ENCODE measurements at places on chromosomes 3 and 15.

- no peak for DNase-seq
Observed at GRCh38 chr3:144743225-144743668, 771.6 kb downstream of the DIPK2A start.

- no peak for DNase-seq
Observed at GRCh38 chr3:194985031-194985578, 285.9 kb downstream of the XXYLT1 start.

DNA sequence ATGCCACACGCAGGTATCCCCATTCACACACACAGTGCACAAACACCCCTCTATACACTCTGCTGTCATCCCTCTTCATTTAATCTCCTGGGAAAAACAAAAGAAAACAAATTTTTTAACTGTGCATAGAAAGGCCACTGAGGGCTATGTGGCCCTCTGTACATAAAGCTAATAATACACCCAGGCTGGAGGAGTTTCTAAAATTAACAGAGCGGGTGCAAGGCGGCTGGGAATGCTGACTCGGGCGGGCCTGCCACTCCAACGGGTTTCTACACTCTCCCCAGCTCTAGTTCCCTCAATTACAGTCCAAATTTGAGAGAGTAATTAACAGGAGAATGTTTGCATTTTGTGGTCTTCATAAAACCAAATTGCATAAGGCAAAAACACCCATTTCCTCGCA, 23.1 kb downstream of the HCN4 start:
- no peak for DNase-seq

- no peak for DNase-seq
Observed at GRCh38 chr3:96705895-96706294, 108.5 kb upstream of the EPHA6 start.

- no peak for DNase-seq
Observed at GRCh38 chr3:174857301-174857700, 1.8 kb upstream of the NAALADL2 start.

DNA sequence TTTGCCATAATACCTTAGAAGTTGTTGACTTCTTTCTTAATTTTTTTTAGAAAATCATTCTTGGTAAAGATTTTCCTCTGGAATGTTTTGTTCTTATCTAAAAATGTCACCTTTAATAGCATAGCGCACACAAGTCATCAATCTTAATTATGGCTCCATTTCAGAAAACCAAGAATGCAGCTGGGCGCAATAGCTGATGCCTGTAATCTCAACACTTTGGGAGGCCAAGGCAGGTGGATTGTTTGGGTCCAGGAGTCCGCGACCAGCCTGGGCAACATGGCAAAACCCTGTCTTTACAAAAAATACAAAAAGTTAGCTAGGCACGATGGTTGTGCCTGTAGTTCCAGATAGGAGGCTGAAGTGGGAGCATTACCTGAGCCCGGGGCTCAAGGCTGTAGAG, 125.6 kb upstream of the EOMES start:
- DNase-seq: no peak

DNA sequence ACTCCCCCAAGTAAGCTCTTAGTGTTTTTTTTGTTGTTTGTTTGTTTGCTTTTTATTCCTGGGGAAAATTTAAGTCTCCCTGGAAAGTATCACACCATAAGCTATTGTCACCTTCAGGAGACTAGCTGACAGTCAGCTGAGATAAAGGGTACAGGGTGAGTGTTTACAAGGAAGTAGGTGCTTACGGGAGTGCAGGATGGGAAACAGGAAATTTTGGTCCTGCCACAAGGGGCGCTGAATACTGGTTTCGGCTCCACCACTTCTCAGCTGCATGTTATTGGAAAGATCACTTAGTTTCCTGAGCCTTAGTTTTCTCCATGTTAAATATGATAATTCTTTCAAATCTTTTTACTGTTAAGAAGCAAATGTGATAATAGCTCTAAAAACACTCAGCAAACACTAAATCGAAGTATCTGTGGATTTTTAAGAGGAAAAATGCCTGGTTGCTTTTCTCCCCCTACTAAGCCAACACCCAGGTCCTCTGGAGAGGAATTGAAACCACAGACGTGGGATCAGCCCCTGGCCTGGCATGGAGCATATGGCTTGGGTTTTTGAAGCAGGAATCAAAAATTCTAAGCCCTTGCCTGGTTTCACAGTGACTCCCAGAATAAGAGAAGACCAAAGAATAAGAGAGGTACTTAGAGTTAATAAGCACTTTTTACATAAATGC, 90.7 kb downstream of the SCN11A start:
- DNase-seq: peak; percentile 25

DNA sequence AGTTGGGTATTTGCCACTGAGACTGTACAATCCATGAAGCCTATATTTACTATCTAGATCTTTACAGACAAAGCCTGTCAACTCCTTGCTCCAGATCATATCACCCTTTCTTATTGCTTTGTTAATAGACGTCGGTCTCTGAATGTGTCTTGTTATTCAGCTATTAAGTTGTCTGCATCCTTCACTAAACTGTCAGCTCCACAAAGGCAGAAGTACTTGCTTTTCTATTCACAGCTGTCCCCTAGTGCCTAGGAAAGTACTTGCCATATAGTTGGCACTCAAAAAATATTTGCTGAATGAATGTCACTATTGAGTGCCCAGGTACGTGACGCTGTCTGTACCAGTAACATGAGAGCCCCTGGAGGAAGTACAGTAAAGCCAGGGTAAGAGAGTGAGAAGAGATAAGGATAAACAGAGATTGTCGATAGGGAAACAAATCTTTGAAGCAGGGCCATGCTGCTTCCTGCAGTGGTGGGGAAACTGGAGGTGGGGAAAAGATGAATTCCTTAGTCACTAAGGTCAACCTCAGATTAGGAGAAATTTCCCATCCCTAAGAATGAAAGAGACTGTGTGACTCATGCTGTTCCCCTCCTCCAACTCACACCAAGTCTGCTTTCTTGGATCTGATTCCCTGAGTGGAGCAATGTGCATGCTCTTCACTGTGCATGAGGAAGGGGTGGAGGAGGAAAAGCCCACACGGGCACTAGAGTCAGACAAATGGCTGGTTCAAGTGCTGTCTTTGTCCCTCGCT, 36.3 kb downstream of the PRICKLE2 start:
- DNase-seq: no peak

DNA sequence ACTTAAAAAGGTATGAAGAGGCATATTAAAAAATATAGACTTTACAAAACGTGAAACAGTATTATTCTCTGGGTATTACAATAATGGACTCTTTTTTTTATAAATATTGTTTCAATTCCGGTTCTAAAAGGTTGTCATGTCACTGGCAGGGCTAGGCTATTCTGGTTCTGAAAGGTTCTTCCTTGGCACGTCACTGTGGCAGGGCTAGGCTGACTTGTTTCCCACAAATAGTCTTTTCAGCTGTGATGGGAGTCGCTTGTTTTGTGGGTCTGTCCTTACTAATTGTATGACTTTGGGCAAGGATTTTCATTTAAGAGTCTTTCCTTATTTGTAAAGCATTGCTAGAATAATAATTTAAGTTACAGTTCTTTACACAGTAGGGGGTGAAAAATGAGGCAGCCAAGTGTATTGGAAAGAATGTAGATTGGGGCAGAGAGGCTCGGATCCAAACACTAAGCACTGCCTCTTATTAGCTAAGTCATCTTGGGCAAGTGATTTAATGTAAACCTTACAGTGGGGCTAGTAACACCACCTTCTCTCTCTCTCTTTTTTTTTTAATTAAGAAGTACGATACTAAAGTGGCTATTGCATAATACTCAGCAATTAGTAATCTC, 12.4 kb upstream of the MELTF start:
- DNase-seq: no peak

- peak; percentile 56 for DNase-seq
Observed at GRCh38 chr3:119681279-119681678, 4.1 kb upstream of the COX17 start.

DNA sequence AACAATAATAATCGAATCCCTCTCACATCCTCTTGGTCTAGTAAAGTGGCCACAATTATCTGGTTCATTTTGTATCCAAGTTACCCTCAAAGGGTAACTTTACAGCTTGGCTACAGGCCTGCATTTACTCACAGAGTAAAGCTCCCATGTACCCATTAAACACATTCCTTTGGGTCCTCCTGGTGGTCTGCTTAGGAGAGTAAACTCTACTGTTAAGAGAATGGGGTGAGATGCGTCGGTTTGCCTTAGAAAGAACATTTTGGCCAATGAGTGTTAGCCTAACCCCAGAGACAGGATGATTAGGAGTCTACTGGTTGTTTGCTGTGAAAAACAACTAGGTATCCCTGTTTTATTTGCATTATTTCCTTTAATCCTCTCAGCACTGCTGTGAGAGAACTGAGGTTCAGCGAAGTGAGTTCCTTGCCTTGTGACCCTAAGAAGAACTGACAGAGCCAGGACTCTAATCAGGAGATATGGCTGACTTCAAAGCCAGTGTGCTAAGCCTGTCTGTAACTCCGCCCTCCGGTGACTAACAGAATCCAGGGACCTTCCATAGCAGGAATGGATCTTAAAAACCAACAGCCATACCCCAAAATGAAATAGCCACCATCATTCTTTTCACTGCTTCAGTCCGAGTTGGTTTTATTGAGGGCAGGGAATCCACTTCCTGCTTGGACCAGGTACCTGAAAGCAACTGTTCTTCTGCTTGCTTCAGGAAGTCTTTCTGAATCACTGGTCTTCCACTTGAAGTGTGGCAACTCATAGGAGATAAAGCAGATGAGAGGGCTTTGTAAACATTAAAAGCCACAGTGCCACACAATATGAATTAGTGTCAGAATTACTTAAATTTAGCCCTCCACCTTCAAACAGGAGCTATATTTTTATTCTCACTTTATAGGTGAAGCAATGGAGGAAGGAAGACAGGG, 317.3 kb upstream of the WNT5A start:
- DNase-seq: no peak
